ENCODE measurements at places on chromosomes 16 and 17.

DNA sequence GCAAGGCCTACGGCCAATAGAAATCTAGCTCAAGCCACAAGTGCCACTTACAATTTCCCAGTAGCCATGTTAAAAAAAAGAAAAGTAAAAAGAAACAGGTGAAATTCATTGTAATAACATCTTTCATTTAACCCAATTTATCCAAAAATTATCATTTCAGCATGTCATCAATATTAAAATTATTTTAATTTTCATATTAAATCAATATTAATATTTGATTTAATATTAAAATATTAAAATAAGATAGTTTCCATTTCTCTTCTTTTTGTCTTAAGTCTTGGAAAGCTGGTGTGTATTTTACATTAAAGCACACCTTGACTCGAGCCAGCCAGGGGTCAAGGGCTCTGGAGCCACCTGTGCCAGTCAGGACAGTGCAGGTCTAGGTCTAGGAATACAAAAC lies 12.7 kb upstream of the C16orf74 start:
- no peak for DNase-seq
- no peak overlapping the region for H3K27ac ChIP-seq
- H3K27me3 ChIP-seq, result no peaks in the 10 kb centered on the region
- H3K36me3 ChIP-seq, result no peaks in the 10 kb centered on the region
- H3K4me1 ChIP-seq, result no peaks in the 10 kb centered on the region

DNA sequence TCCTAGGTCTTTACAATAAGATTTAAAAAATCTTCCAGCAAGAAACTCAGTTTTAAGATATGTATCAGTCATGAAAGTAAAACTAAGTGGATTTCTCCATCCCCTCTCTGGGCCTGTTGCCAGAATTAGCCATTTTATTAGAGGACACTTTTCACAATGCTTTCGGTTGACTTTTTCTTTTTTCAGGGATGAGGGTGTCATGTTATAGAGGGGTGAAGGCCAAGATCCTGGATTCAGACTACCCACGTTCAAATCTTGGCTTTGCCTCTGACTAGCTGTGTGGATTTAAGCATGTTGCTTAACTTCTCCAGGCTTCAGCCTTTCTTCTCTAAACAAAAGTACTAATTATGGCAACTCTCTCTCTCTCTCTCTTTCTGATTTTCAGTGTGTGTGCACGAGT lies 111.7 kb upstream of the COX10 start:
- H3K27ac ChIP-seq, result no peak overlapping the region
- no peaks in the 10 kb centered on the region for H3K27me3 ChIP-seq
- DNase-seq, result no peak
- H3K36me3 ChIP-seq, result no peaks in the 10 kb centered on the region

GRCh38 chr17:39963829-39964228 lies 1.0 kb downstream of the GSDMA start:
- DNase-seq, result no peak
- H3K4me1 ChIP-seq, result no peaks in the 10 kb centered on the region
- no peak overlapping the region for H3K27ac ChIP-seq
- H3K36me3 ChIP-seq, result no peaks in the 10 kb centered on the region
- no peaks in the 10 kb centered on the region for H3K27me3 ChIP-seq

GRCh38 chr16:67302970-67303369 lies 23.6 kb downstream of the KCTD19 start:
- DNase-seq, result no peak
- no peak overlapping the region for H3K4me3 ChIP-seq
- H3K4me1 ChIP-seq, result no peaks in the 10 kb centered on the region
- H3K36me3 ChIP-seq, result no peaks in the 10 kb centered on the region
- H3K27me3 ChIP-seq, result no peaks in the 10 kb centered on the region

- DNase-seq, result no peak
- peaks cover 3% of the 10 kb centered on the region for H3K36me3 ChIP-seq
- H3K4me3 ChIP-seq, result no peak overlapping the region
- H3K27ac ChIP-seq, result no peak overlapping the region
- no peaks in the 10 kb centered on the region for H3K27me3 ChIP-seq
- H3K4me1 ChIP-seq, result no peaks in the 10 kb centered on the region
Measured at GRCh38 chr16:66800856-66801255, 528 bp downstream of the TERB1 start.

- no peak for DNase-seq
- H3K27ac ChIP-seq, result no peak overlapping the region
- H3K27me3 ChIP-seq, result no peaks in the 10 kb centered on the region
- H3K4me3 ChIP-seq, result no peak overlapping the region
- no peaks in the 10 kb centered on the region for H3K4me1 ChIP-seq
- no peaks in the 10 kb centered on the region for H3K36me3 ChIP-seq
Measured at GRCh38 chr16:29972500-29972899, 1.2 kb upstream of the TAOK2 start.

DNA sequence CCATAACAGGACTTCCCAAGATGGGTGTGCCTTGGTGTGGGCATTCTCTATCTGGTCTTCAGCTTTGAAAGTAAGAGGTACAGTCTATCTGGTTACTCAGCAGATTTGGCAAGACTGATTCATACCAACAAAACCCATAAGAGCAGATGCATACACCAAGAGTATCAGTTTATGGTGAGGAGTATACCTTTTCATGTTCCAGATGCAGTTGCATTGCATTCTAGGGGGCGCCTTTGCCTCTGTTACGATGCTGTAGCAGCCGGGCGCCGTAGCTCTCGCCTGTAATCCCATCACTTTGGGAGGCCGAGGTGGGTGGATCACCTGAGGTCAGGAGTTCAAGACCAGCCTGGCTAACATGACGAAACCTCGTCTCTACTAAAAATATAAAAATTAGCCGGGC lies 31.1 kb upstream of the CARMIL2 start:
- H3K36me3 ChIP-seq, result peaks cover 4% of the 10 kb centered on the region
- H3K27ac ChIP-seq, result no peak overlapping the region
- no peak for DNase-seq
- H3K27me3 ChIP-seq, result no peaks in the 10 kb centered on the region

DNA sequence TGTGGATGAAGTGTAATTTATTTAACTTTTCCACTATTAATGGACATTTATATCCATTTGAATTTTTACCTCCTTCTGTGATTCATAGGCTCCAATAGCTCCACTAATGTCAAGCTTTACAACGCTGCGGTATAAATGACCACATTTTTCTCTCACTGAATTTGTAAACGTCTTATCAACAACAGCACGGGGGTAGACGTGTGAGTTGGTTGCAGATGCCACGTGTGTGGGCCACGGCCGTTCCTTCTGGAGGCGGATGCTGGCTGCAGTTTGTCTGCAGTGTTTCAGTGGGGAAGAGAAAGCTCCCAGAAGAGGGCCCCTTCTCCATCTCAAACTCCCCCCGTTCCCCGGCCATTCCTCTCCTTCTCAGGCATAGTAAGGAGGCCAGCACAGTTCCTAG lies 68.2 kb upstream of the XYLT1 start:
- no peaks in the 10 kb centered on the region for H3K36me3 ChIP-seq
- no peak for DNase-seq
- no peaks in the 10 kb centered on the region for H3K4me1 ChIP-seq
- no peak overlapping the region for H3K4me3 ChIP-seq
- H3K27ac ChIP-seq, result no peak overlapping the region

DNA sequence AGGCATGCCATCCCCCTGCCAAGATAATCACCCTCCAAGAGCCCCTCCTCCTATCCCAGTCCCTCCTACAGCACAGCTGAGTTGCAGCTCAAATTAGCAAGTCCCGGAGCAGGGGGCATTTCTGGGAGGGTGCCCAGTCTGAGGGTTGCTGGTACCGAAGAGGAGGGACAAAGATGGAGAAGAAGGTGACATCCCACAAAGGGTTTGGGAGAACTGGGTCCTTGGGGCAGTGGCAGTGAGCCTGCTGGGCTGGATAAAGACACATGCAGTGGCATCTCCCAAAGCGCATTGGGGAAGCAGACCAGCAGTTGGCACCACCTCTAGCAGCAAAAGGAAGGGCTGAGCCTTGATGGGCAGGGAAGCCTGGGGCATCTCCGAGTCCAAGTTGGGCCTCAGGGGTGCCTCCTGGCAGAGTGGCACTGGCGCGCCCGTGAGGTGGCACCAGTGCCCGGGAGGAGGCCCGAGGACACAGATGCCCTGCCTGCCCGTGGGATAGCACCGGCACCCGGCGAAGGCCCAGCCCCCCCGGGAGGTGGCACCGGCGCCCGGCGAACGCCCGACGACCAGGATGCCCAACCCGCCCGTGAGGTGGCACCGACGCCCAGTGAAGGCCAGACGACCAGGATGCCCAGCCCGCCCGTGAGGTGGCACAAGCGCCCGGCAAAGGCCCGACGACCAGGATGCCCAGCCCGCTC lies 622 bp downstream of the TOM1L2 start:
- H3K4me3 ChIP-seq, result peak overlapping the region; percentile 75
- no peaks in the 10 kb centered on the region for H3K4me1 ChIP-seq
- peak; percentile 86 for DNase-seq
- H3K36me3 ChIP-seq, result no peaks in the 10 kb centered on the region

GRCh38 chr16:82395212-82395611 lies 225.2 kb upstream of the MPHOSPH6 start:
- no peaks in the 10 kb centered on the region for H3K4me1 ChIP-seq
- no peak for DNase-seq
- no peak overlapping the region for H3K4me3 ChIP-seq
- no peaks in the 10 kb centered on the region for H3K36me3 ChIP-seq
- peaks cover 1% of the 10 kb centered on the region for H3K27me3 ChIP-seq

DNA sequence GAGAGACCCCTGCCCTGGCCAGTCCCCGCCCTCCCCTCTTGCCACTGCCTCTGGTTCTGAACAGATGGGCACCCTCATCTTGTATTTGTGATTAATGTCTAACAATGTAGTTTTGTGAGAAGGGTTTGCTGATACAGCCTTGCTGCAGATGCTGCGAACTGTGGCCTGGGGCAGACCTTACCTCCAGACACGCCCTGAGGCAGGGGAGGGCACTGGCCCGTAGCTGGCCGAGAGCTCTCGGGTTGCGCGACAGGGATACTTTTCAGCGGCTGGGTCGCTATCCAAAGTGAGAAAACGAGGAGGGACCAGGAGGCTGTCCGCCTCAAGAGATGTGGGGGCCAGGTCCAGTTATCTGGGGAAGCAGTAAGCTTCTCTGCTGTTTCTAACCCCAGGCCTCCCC lies 21.9 kb downstream of the STH start:
- H3K36me3 ChIP-seq, result no peaks in the 10 kb centered on the region
- H3K4me1 ChIP-seq, result no peaks in the 10 kb centered on the region
- no peak for DNase-seq
- H3K4me3 ChIP-seq, result no peak overlapping the region
- H3K27ac ChIP-seq, result no peak overlapping the region
- H3K27me3 ChIP-seq, result no peaks in the 10 kb centered on the region

- H3K4me3 ChIP-seq, result no peak overlapping the region
- peaks cover 2% of the 10 kb centered on the region for H3K4me1 ChIP-seq
- H3K27me3 ChIP-seq, result no peaks in the 10 kb centered on the region
- DNase-seq, result no peak
Measured at GRCh38 chr17:57584050-57584551, 161.0 kb downstream of the CCDC182 start.

DNA sequence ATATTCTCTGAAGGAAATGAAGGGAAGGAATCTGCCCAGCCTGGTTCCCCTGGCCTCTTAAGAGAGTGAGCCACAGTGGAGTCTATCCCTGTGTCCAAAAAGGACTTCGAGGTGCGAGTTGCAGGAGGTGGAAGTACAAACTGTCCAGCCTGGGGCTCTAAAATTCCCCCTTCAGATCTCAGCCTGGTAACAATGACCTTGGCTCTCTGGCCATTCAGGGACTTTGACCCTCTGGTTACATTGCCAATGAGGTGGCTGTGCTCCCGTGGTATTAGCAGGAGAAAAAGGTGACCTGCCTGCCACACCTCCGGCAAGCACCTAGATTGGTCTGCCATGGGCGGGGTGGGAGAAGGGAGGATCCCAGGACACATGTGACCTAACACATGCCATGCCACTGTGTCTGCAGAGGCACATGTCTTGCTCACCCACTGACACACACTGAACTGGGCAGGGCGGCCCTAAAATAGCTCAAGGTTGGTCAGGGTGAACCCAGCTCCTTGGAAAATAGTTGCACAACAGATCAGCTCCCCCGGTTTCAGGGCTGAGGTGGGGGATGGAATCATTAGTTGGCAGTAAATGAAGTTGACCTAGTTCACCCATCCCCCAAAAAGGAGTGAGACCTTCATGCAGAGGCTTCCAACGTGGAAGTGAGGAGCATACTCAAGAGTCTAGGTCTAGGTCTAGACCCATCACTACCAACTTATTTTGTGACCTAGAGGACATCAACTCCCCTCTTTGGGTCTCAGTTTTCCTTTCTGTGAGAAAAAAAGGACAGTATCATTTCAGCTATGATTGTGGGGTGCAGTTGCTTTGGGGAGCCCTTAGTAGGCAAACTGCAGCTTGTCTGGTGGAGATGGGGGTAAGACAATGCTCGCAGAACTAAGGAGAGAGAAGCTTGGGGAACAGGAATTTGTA lies 2.2 kb downstream of the NR1D1 start:
- H3K27ac ChIP-seq, result peak overlapping the region; percentile 92
- no peak overlapping the region for H3K4me3 ChIP-seq
- DNase-seq, result peak; percentile 89
- H3K27me3 ChIP-seq, result no peaks in the 10 kb centered on the region
- H3K4me1 ChIP-seq, result no peaks in the 10 kb centered on the region

- no peaks in the 10 kb centered on the region for H3K4me1 ChIP-seq
- H3K36me3 ChIP-seq, result no peaks in the 10 kb centered on the region
- no peak overlapping the region for H3K27ac ChIP-seq
- DNase-seq, result no peak
Measured at GRCh38 chr17:59178266-59178985, 22.9 kb downstream of the PRR11 start.

DNA sequence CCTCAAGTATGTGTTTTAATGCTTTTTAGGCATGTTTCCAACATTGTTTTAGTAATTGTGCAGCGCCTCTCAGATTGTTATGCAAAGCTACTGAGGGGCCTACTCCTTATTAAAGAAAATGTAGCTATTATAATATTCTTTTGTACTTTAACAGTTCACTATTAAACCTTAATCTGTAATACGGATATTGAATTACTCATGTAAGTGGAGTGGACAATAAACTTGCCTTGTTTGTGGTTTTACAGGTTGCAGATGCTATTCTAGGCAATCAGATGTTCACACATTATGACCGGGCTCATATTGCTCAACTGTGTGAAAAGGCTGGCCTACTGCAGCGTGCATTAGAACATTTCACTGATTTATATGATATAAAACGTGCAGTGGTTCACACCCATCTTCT lies 41.0 kb downstream of the PTRH2 start:
- no peaks in the 10 kb centered on the region for H3K4me1 ChIP-seq
- no peak overlapping the region for H3K4me3 ChIP-seq
- H3K36me3 ChIP-seq, result peaks cover 1% of the 10 kb centered on the region
- no peak overlapping the region for H3K27ac ChIP-seq
- H3K27me3 ChIP-seq, result no peaks in the 10 kb centered on the region

- H3K4me3 ChIP-seq, result no peak overlapping the region
- no peak overlapping the region for H3K27ac ChIP-seq
- peaks cover 2% of the 10 kb centered on the region for H3K27me3 ChIP-seq
- no peaks in the 10 kb centered on the region for H3K36me3 ChIP-seq
- no peak for DNase-seq
Measured at GRCh38 chr16:62549875-62550274, 513.6 kb upstream of the CDH8 start.

- no peaks in the 10 kb centered on the region for H3K27me3 ChIP-seq
- DNase-seq, result no peak
- no peak overlapping the region for H3K27ac ChIP-seq
Measured at GRCh38 chr16:3092501-3092941, 6.6 kb downstream of the ZSCAN10 start.

DNA sequence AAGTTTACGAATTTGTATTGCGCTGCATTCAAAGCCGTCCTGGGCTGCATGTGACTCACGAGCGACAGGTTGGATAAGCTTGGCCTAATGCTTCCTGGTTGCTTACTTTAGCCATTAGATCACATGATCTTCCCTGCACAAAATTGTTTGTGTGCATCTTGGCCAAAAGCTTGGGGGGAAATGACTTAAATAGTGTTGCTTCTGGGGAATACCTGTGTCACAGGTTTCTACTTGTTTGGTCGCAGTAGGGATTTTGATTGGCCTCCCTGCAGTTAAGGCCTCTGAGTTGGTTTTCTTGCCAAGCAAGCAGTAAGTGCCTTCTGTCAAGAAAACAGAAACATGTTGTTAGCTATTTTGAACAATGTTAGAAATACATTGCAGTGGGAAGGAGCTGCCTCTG lies 39.6 kb upstream of the DUSP14 start:
- DNase-seq, result no peak
- peaks cover 2% of the 10 kb centered on the region for H3K4me1 ChIP-seq
- no peaks in the 10 kb centered on the region for H3K36me3 ChIP-seq

All from aorta (tissue), 5 donors.